Hair follicular keratinocyte (primary cell): ENCODE measurements at places on chromosomes 2 and 18. TPM values are rescaled to one million over a fixed set of nuclear protein-coding genes. Genes with fewer than 3 reads are reported as not detected.

ADAM23 gene
- 0.72 and 5.1 TPM in 2 replicates for total RNA-seq

SATB2 gene
- total RNA-seq: 0.30 and 0.78 TPM in 2 replicates

CD8A gene
- 0.04 and 0.08 TPM in 2 replicates for total RNA-seq

EIF2AK2 gene
- 15.7 and 20.1 TPM in 2 replicates for total RNA-seq

CNTNAP5 gene
- total RNA-seq: not detected in 2 replicates

DLX1 gene
- 1.7 and 1.8 TPM in 2 replicates for total RNA-seq

SAG gene
- total RNA-seq: not detected in 2 replicates

AQP4 gene
- not detected in 2 replicates for total RNA-seq

GPR39 gene
- total RNA-seq: 5.5 and 7.3 TPM in 2 replicates

AQP12A gene
- total RNA-seq: not detected in 2 replicates

TSPYL6 gene
- total RNA-seq: not detected in 2 replicates

RETREG2 gene
- 44.2 and 46.0 TPM in 2 replicates for total RNA-seq

GKN2 gene
- total RNA-seq: not detected in 2 replicates

C2orf80 gene
- total RNA-seq: not detected in 2 replicates

OTOS gene
- not detected in 2 replicates for total RNA-seq

SERPINB13 gene
- 2.6 and 8.0 TPM in 2 replicates for total RNA-seq

QPCT gene
- 9.7 and 32.3 TPM in 2 replicates for total RNA-seq

FAM110C gene
- total RNA-seq: 19.0 and 45.4 TPM in 2 replicates

VWC2L gene
- not detected in 2 replicates for total RNA-seq

CYS1 gene
- 1.3 and 4.1 TPM in 2 replicates for total RNA-seq

AGXT gene
- total RNA-seq: not detected in 2 replicates

EPG5 gene
- total RNA-seq: 7.9 and 21.9 TPM in 2 replicates

ORC4 gene
- total RNA-seq: 35.1 and 51.9 TPM in 2 replicates

HAT1 gene
- 36.4 and 69.1 TPM in 2 replicates for total RNA-seq

UGT1A3 gene
- total RNA-seq: not detected in 2 replicates

PLEK gene
- not detected in 2 replicates for total RNA-seq

XIRP2 gene
- not detected in 2 replicates for total RNA-seq

ACVR1C gene
- total RNA-seq: 0.30 TPM in 1 of 2 replicates, not detected in the other

SLC9A4 gene
- not detected in 2 replicates for total RNA-seq

ITPRIPL1 gene
- 0.55 and 1.0 TPM in 2 replicates for total RNA-seq

SYT4 gene
- total RNA-seq: not detected in 2 replicates

PRKRA gene
- 60.8 and 64.0 TPM in 2 replicates for total RNA-seq

LHCGR gene
- not detected in 2 replicates for total RNA-seq

SERPINB3 gene
- 9.4 and 14.8 TPM in 2 replicates for total RNA-seq

MREG gene
- 23.5 and 32.2 TPM in 2 replicates for total RNA-seq

SERPINE2 gene
- total RNA-seq: 152 and 272 TPM in 2 replicates

C2orf81 gene
- 3.6 and 4.8 TPM in 2 replicates for total RNA-seq

GNLY gene
- not detected in 2 replicates for total RNA-seq

KIF1A gene
- not detected in 2 replicates for total RNA-seq

IL36RN gene
- 0.15 and 1.0 TPM in 2 replicates for total RNA-seq

ASXL3 gene
- 0.11 TPM in 1 of 2 replicates, not detected in the other for total RNA-seq

SP5 gene
- not detected in 2 replicates for total RNA-seq

CXCR2 gene
- not detected in 2 replicates for total RNA-seq

FHL2 gene
- total RNA-seq: 82.8 and 92.8 TPM in 2 replicates

TRIM43 gene
- total RNA-seq: not detected in 2 replicates

LYG2 gene
- total RNA-seq: not detected in 2 replicates

ICOS gene
- not detected in 2 replicates for total RNA-seq

ASIC4 gene
- 0.16 TPM in 1 of 2 replicates, not detected in the other for total RNA-seq

SLC23A3 gene
- total RNA-seq: 0.11 and 0.39 TPM in 2 replicates
